Stimulated activated CD4-positive, alpha-beta T cell treated with anti-CD3 and anti-CD28 coated beads, Interleukin-2, amount 100 ng/mL, for 48 hours (primary cell): ENCODE measurements at places on chromosomes 5 and 9.

DNA sequence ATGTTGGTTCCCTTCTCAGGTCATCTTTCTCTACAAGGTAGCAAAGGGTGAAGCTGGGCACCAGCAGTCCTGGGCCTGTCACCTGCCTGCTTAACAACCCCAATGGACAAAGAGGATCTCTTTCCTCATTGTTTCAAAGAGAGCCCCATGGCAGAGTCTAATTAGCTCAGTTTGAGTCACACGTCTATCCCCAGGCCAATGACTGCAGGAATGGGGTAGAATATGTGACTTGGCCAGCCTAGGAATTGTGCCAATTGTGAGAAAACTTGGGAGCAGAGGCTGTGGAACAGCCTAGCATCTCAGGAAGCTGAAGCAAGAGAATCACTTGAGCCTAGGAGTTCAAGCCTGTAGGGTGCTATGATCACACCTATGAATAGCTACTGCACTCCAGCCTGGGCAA is 3.6 kb upstream of the RAPGEF1 start:
- DNase-seq: no peak

GRCh38 chr5:134504629-134505300 is 20.7 kb upstream of the JADE2 start:
- DNase-seq: no peak

- DNase-seq: no peak
Measured at GRCh38 chr5:179616002-179616594, 7.4 kb downstream of the HNRNPH1 start.

GRCh38 chr5:78573318-78573717 is 75.3 kb downstream of the LHFPL2 start:
- no peak for DNase-seq

DNA sequence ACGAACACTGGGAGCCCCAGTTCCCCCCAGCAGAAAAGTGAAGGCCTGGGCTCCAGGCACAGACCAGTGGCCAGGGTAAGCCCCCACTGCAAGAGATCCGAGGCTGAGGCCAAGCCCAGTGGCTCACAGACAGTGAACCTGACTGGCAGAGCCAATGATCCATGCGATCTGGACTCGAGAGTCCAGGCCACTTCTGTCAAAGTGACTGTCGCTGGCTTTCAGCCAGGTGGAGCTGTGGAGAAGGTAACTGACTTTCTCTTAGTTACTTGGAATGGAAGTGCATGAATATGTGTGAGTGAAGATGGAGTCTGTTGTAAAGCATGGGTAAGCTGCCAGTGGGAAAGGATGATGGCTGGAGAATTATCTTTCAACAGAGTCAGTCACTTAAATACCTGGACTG is 99.7 kb downstream of the GOLPH3 start:
- no peak for DNase-seq

- no peak for DNase-seq
Measured at GRCh38 chr5:139966856-139967255, 76.2 kb downstream of the NRG2 start.

DNA sequence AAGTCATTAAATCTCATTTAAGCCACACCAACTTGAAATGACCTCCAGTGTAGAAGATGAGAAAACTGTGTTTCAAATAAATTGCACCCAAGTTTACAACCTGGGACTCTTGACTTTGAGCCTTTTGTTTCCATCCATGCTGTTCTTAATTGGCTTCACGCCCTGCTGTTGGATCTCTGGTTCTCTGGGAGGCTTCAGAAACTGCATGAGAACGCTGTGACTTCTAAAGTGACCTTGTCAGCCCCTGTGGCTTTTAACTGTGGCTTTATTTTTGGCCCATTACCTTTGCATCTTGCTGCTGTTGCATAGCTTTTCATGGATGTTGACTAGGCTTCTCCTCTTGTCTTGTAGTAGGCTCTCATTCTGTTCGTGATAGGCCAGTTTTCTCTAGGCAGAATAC is 29.3 kb downstream of the TNFAIP8 start:
- no peak for DNase-seq

DNA sequence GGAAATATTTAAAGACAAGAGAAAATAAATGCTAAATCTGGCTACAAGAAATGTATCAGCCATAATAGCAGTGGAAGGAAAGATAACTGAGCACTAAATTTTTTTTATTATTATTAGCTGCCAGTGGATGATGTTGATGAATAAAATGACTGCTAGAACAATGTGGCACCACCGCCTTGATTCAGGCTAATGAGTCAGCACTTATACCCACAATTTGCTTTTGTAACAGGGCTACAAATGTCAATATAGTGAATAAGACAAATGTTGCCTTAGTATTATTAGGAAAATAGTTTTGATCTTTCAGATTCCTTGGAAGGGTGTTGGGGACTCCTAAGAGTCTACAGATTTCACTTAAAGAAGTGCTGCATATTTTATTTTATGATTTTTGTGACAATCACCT is 555.2 kb upstream of the GRAMD2B start:
- DNase-seq: no peak

- no peak for DNase-seq
Measured at GRCh38 chr5:59769041-59769360, 124.5 kb downstream of the PDE4D start.

GRCh38 chr5:66859526-66859925 is 263.3 kb downstream of the MAST4 start:
- no peak for DNase-seq

DNA sequence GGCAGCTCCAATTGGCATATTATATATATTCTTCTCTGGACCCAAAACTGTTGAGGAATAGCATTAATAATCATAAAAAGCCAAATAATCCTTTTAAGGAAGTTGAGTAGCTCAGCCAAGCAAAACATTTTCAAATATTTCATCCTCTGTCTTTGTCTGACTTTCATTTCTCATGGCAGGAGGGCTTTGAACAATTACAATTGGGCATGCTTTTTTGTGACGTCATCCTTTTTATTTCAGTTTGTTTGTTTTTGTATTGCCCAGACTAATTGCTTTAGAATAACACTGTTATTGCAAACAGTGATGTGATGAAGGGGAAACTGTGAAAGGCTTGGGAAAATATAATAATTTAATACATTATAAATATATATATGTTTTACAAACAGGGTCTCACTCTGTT is 65.2 kb upstream of the MAP1B start:
- DNase-seq: no peak

GRCh38 chr5:94433397-94434163 is 184.8 kb downstream of the KIAA0825 start:
- DNase-seq: no peak

DNA sequence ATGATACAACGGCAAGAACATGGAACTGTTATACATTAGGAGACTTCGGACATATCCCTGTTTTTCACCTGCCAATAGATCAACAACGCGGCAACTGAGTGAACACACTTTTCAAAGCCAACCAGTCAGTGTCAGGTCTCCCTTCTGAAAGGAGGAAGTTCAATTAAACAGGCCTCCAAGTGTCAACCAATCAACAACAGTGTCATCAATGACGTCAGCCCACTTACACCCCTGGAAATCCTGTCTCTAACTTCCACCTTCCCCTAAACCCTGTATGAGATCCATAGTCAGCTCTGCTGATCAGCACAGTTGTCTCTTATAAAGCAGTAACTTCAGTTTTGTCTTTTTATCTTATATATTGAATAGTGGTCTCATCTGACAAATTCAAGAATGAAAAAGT is 36.6 kb downstream of the DMRT3 start:
- no peak for DNase-seq

DNA sequence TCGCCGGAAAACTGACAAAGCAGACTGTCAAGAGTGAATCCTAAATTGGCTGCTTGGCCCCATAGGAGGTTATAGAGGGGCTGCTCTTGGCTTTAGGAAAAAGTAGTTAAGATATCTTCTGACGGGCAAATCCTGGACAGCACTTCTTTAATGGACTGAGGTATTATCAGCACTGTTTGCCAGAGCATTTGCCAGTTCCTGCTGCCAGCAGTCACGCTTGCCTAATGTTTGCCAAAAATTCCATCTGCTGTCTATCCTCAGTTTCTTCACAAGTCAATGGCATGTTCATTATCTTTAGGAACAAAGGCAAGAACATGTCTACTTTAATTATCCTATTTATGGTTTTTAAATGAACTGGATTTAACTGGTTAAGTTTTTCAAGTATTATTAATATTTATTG is 25.8 kb upstream of the SREK1 start:
- no peak for DNase-seq

DNA sequence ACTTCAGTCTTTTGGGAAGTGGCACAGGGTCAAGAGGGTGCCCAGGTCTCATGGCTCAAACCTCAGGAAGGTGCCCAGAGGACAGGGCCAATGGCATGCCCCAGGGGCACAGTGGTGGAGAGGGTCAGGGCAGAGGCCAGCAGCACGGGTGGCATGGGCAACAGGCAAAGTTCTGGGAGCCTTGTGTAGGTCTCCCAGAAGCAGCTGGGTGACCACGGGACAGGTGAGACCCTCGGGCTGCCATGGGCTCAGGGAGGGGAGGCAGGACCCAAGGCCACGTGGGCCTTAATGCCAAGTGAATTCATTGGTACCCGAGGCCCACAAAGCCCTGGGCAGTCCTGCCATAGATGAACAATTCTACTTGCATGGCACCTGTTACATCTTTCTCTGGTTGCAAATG is 72.4 kb upstream of the ADAMTS2 start:
- no peak for DNase-seq

- DNase-seq: no peak
Measured at GRCh38 chr9:23686257-23686656, 139.8 kb downstream of the ELAVL2 start.

DNA sequence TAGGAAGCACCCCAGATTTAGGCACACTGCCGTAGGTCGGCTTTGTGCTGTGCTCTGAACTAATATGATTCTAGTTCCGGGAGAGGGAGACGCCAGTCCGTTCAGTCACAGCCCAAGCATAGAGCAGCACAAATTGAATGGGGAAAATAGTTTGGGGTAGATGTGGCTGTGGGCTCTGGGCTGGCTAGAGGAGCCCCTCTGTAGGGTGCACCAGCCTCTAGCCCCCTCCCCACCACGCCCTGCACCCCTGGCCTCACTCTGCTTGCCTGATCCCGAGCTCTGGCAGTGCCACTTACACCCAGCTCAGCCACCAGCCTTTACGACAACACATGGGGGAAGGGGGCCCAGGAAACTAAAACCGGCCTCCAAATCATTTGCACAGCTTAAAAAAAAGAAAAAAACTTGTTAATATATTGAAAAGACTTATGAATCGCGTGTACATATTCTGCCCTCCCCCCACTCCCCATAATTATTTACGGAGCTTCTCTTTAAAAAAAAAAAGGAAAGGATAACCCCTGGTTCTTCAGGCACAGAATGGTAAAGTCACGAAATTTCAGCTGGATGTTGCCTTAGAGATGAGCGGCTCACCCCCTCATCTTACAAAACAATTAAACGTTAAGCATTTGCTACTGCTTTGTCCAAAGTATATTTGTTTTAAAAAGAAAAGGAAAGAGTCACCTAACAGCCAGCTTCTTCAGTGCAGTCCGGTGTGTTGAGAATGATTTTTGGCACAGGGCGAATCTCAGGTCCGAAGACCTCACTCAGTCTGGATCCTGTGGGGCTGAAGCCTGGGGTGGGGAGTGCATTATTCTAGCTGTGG is 3.5 kb downstream of the LMX1B start:
- no peak for DNase-seq

GRCh38 chr5:111299067-111299481 is 74.9 kb downstream of the CAMK4 start:
- no peak for DNase-seq
